ENCODE measurements at places on chromosomes 6 and 20.

DNA sequence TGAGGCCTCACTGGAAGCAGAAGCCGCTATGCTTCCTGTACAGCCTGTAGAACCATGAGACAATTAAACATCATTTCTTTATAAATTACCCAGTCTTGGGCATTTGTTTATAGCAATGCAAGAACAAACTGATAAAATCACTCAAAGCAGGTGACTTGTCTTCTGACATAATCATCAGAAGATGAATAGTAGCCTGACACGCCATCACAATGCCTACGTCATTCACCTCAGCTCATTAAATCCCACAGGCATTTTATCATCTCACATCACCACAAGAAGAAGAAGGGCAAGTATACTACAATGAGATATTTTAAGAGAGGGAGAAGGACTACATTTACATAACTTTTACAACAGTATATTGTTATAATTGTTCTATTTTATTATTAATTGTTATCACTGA lies 3.1 kb upstream of the CAP2 start:
- DNase-seq = no peak

- peak; percentile 9 for DNase-seq
These were observed at the start of gene TXLNB for GRCh38 chr6:139291813-139292619. Gene TXLNB (minus strand): TSS chr6:139291998. CDS start chr6:139288899, 3,099 bp downstream.

- DNase-seq = no peak
These were observed 13.1 kb upstream of the LIN28B start for GRCh38 chr6:104943781-104944180.

DNA sequence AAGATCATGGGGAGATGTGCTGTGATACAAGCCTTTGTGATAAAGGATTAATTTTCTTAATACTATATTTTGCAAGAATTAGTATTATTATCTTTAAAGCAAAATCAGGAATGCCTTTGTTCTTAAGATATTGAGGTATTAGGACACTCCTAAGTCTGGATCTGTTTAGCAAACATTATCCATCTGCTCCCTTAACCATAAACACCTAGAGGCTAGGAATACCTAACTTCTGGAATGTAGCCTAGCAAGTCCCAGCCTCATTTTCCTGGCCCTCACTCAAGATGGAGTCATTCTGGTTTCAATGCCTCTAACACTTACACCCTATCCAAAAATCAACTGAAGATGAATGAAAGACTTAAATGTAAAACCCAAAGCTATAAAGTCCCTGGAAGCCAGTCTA lies 106.3 kb upstream of the GJE1 start:
- no peak for DNase-seq

GRCh38 chr6:16982807-16983206 lies 119.0 kb upstream of the STMND1 start:
- peak; percentile 12 for DNase-seq

DNA sequence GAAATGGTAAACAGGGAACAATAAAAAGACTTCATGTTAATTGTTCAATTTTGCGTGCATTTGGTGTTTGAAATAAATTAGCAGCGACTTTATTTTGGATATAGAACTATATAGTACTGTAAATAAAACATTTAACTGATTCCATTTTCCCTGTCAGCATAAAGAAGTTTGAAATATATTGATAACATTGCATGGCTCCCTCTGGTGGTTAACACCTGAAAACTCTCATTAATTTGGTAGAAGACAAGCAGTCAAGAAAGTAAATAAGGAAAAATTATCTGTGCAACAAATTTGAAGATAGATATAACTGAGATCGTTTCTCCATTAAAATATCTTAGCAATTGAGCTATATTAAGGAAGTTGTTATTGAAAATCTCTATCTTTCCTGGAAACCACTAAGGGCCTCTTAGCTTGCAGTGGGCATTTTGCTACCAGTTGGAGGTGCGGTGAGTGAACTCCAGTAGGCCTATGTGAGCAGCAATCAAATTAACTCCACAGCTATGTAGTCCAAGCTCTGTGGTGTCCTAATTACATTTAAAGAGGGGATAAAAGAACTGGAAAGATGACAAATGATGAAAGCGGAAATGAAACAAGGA lies 435.7 kb upstream of the FKBP1C start:
- peak; percentile 36 for DNase-seq

- DNase-seq = no peak
These were observed 156.5 kb downstream of the SH3BGRL2 start for GRCh38 chr6:79787626-79788025.

DNA sequence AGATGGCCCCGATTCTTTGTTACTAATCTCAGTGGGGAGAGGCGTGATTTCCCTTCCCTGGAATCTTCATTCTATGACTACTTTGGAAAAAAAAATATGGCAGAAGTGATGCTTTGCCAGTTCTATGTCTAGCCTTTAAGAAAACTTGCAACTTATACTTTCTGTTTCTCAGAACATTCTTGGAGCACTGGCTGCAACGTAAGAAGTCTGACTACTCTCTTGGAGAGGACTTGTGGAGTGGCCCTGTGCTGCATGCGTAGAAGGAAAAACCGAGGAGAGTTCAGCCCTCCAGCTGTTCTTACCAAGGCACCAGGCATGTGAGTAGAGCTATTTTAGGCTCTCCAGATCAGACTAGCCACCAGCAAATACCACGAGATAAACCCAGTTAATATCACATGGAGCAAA lies 77.6 kb upstream of the STXBP5 start:
- no peak for DNase-seq

DNA sequence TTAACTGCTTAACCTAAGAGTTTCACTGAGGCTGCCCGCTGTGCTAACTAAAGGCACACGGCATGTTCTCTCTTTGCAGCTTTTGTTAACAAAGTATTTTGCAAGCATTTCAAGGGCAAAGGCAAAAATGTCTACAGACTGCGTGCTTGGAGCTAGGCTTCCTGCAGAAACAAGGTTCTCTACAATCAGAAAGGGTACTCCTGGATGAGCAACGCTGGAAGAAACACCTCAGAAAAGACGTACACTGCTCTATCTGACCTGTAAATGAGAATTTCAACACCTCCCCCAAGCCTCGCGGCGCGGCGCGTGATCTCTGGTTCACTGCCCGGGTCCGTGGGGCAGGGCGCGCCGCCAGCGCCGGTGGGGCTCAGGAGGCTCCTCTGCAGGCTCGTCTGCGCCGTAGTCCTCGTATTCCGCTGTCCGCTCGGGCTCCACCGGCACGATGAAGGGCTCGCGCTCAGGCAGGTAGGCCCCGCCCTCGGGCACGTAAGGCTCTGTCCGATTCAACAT lies 120.9 kb downstream of the COL12A1 start:
- peak; percentile 3 for DNase-seq

GRCh38 chr6:166119116-166119911 lies 48.3 kb downstream of the TBXT start:
- DNase-seq = no peak

- no peak for DNase-seq
These were observed 589.8 kb downstream of the BCKDHB start for GRCh38 chr6:80696268-80696667.

- DNase-seq = no peak
These were observed 92.0 kb upstream of the PRDM1 start for GRCh38 chr6:105994118-105994590.

DNA sequence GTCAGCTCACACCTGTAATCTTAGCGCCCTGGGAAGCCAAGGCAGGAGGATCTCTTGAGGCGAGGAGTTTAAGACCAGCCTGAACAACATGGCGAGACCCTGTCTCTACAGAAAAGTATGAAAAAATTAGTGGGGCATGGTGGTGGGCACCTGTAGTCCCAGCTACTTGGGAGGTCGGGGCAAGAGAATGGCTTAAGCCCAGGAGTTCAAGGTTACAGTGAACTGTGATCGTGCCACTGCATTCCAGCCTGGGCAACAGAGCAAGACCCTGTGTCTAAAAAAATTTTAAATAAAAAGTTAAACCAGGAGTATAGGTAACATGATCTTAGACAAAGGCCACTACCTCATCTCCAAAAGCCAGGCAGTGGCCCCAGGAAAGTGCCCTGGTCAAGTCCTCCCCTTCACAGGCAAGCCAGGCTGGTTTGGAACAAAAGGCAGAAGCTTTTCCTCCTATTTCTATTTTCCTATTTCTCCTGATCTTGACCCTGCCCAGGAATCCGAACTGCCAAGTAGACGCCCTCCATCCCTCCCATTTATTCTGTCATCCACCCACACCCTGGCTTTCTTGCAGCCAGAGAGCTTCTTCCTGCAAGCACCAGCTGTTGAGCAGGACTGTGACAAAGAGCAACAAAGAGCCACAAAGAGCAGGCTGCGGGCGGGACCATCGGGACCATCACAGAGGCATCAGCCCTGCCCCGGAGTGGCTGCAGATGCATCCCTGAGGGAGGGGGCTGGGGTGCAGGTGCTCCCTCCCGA lies 149.9 kb upstream of the AFDN start:
- DNase-seq = no peak

DNA sequence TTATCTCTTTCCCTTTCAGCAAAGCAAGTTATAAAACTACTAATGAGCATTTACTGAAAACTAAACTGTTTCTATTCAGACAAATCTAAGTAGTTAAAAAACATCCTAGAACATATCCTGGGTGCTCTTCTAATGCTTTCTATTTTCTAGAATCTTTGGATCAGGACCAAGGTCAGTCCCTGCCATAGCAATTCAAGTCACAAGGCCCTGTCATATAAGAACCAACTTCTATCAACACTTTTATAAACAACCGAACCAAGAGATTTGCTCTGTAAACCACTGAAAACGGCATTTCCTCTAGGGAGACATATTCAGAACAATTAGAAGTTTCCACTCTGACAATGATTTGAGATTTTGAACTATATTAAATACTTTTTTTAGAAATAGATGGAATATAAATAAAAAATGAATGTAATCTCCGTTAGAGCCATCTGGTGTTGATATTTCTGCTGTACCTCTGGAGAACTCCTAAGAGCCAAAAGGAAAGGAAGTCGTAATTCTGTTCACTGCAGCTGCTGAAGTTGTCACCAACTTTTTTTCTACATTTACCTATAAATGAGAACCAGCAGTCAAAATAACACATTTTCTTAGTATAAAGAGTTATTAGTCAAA lies 51.4 kb upstream of the LGSN start:
- no peak for DNase-seq

GRCh38 chr6:121090492-121090891 lies 243.8 kb downstream of the TBC1D32 start:
- no peak for DNase-seq

DNA sequence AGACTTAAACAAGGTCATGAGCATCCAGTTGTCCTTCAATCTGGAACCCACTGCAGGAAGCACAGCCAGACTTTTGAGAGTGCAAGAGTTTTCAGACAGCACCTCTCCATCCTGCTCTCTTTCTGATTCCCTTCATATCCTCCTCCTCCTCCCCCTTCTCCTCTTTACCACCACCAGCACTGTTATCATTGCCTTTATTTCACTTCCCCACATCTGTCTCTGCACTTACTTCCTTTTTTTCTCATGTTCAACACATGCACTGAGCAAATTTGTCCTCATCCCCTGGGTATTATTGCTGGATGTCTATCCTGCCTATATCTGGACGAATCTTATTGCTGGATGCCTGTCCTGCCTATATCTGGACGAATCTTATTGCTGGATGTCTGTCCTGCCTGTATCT lies 554.8 kb downstream of the DHX35 start:
- DNase-seq = no peak

DNA sequence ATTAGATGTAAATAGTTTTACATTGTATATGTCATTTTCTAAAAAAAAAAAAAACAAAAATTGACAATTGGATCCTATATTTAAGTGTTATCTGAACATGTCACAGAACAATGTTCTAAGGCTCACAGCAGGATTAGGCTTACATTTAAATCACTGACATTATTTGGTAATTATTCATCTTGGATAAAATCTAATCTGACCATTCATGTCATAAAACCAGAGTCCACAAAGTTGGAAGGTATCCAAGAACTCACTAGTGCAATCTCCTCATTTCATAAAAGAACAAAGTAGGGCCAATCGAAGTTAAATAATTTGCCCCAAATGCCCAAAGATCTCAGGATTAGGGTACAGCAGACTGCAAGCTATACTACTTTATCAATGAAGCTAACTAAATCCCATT lies 73.0 kb downstream of the PDSS2 start:
- no peak for DNase-seq

- no peak for DNase-seq
These were observed 9.2 kb upstream of the LY86 start for GRCh38 chr6:6579281-6579680.

GRCh38 chr6:90190752-90191395 lies 105.8 kb downstream of the BACH2 start:
- no peak for DNase-seq

GRCh38 chr6:97963193-97963592 lies 680.2 kb upstream of the MMS22L start:
- no peak for DNase-seq

DNA sequence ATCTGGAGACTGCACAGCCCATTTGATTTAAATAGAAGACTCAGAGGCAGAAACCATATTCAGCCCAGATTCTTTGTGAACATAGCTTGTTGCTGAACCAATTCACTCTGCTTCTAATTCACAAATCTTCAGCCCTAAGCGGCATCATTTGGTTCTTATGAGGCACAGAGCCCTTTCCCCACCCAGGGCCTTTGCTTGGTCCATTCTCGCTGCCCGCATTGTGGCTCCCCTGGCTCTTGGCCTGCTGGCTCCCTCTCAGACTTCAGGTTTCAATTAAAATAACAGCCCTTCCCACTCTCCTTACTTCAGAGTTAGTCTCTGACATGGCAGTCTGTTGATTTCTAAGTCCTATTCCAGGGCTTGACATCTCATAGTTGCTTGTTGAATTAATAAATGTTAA lies 9.4 kb upstream of the TMEM14A start:
- no peak for DNase-seq

GRCh38 chr20:38579219-38579910 lies 1.6 kb upstream of the ADIG start:
- no peak for DNase-seq

GRCh38 chr6:107574856-107575255 lies 84.9 kb downstream of the SOBP start:
- no peak for DNase-seq

DNA sequence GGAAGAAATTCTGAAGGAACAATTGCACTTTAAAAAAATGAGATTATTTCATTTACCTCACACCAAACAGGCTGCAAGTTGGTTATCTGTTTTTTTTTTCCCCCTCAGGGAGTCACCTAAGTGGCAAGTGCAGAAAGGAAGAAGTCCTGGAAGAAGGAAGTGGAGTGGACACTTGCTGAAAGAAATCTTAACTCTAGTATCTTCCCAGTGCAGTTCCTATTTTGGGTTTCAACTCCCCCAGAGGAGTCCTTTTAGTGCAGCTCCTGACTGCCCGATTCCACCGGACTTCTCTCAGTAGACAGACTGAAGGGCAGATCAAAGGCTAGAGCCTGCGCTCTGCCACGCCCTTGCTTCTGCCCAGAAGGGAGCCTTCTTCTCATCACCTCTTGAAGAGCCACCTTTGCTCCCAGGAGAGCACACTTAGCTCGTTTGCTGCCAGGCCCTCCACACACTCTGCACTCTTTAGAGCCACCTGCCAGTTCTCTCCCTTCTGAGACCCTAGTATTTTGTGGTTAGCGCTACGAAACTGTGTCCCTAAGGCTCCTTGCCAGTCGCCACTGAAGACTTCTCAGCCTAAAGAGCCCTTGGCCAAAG lies 4.9 kb downstream of the MTCL3 start:
- DNase-seq = no peak

- no peak for DNase-seq
These were observed 7.5 kb downstream of the FBXO5 start for GRCh38 chr6:152975204-152975915.

DNA sequence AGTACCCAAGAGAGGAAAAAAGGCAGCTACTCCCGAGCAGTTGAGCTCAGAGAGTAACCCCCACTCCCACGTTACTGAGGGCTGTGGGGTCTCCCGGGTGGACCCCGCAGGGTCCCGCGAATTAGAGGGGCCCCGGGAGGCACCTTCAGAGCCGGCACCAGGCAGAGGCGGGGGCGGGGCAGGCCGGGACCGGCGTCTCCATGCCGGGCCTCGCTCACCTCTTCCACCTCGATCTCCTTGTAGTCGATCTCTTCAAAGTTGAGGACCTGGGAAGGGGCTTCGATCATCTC lies 381 bp downstream of the MAP3K7 start:
- no peak for DNase-seq

All from putamen (tissue), 1 donor.